Adipocyte (in vitro differentiated cells): ENCODE measurements at places on chromosomes 5 and 9.
A peak's percentile ranks its signal among the peaks of the same experiment; 100 is the strongest.

DNA sequence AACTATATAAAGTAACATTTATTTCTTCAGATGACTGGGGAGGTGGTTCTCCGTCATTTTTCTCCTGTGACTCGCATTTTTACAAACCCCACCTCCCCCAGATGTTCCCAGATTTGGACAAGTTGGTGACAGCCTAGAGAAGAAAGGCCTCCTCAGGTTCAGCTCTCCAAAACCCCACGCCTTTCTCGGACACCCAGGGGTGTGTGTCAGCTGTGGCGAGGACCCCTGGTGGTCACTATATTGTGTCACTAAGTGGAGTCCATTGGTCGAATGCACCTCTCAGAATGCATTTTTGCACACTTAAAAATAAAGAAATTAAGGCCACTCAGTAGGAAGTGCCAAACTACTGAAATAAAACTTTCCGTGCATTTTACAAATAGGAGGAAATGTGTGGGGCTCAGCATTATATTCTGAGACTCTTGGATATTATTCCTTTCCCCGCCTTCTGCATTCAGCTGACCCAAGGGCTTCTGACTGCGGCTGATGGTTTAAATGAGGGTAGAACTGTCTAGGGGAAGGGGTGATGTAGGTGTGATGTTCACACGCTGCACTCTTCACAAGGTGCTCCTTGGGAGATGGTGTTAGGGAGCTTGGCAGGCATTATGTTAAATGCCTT, 47.6 kb downstream of the ACO1 start:
- DNase-seq, result peak; percentile 79

GRCh38 chr5:103389357-103389756, 130.8 kb downstream of the MACIR start:
- no peak for DNase-seq

- DNase-seq, result no peak
Observed at GRCh38 chr9:117678871-117679270, 25.3 kb upstream of the TLR4 start.

DNA sequence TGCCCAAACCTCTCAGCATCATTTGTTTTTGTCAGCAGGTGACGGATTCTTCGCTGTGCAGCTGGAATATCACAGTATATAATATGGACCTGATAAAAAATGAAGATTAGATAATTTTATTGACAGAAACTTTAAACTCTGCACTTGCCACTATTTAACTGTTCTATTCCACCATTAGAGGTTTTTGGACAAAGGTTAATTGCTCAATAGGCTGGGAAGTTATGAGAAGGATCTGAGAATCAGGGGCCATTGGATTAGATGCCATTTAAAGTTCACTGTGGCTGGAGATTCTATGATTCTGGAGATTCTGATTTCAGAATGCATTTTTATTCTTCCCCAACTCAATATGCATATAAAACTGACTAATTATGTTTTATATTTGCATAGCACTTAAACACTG, 59.8 kb upstream of the ANXA1 start:
- DNase-seq, result no peak

GRCh38 chr5:96718635-96719077, 56.5 kb downstream of the CAST start:
- DNase-seq, result no peak

- DNase-seq, result no peak
Observed at GRCh38 chr5:81156732-81157131, 76.4 kb upstream of the CKMT2 start.

- peak; percentile 33 for DNase-seq
Observed at GRCh38 chr9:13688990-13689600, 409.6 kb upstream of the MPDZ start.

- no peak for DNase-seq
Observed at GRCh38 chr5:73957397-73958001, 331.5 kb downstream of the ARHGEF28 start.

- DNase-seq, result no peak
Observed at GRCh38 chr9:129317179-129318011, 139.3 kb upstream of the IER5L start.

- peak; percentile 72 for DNase-seq
Observed at GRCh38 chr5:54874337-54875021, 110.9 kb downstream of the ESM1 start.

DNA sequence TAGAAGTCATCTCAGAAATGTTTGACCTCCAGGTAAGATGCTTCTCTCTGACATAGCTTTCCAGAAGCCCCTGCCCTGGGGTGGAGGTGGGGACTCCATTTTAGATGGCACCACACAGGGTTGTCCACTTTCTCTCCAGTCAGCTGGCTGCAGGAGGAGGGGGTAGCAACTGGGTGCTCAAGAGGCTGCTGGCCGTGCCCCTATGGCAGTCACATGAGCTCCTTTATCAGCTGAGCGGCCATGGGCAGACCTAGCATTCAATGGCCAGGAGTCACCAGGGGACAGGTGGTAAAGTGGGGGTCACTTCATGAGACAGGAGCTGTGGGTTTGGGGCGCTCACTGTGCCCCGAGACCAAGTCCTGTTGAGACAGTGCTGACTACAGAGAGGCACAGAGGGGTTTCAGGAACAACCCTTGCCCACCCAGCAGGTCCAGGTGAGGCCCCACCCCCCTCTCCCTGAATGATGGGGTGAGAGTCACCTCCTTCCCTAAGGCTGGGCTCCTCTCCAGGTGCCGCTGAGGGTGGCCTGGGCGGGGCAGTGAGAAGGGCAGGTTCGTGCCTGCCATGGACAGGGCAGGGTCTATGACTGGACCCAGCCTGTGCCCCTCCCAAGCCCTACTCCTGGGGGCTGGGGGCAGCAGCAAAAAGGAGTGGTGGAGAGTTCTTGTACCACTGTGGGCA, 642 bp downstream of the CSF2 start:
- no peak for DNase-seq
